Stimulated activated CD4-positive, alpha-beta T cell treated with anti-CD3 and anti-CD28 coated beads, Interleukin-4, amount 100 ng/mL, for 4 hours (primary cell): ENCODE measurements at places on chromosomes 2 and 18.
A peak's percentile ranks its signal among the peaks of the same experiment; 100 is the strongest.

DNA sequence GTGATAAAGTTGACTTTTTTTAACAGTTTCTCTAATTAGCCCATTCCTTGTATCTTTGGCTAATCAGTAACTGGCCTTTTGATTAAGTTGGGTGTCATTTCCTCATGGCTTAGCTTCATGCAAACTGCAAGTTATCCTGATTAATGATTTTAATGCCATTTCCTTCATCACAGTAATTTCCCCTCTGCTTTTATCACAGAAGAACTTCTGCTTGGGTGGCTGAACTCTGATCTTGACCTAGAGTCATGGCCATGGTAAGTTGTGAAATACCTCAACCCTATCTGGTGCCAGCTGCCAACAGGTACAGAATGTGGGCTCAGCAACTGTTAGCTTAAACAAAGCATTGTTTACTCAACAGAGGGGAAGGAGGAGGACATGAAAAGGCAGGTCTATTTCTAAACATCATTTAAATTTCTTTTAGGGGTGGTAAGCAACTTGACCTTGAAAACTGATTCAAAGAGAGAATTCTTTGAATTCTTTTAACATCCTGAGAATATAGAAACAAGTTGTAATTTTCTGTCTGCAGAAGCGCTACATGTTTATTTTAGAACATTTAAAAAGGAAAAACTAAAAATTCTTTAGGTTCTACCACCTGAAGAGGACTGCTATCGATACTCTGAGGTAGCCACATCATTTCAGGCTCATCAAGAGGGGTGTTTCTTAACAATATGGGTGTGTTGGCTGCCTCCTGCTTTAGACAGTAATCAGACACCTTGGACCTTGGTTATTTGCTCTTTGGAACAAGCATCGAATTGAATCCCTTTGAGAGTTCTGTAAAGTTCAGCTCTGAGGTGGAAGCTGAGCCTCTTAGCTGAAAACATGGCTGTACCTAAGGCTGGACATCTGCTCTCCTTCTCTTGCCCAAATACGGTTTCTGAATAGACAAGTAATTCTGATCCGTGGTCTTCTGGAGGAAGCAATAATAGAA lies 39.7 kb downstream of the ANXA4 start:
- DNase-seq: no peak

- DNase-seq: no peak
Observed at GRCh38 chr2:9258953-9259399, 52.4 kb downstream of the ASAP2 start.

DNA sequence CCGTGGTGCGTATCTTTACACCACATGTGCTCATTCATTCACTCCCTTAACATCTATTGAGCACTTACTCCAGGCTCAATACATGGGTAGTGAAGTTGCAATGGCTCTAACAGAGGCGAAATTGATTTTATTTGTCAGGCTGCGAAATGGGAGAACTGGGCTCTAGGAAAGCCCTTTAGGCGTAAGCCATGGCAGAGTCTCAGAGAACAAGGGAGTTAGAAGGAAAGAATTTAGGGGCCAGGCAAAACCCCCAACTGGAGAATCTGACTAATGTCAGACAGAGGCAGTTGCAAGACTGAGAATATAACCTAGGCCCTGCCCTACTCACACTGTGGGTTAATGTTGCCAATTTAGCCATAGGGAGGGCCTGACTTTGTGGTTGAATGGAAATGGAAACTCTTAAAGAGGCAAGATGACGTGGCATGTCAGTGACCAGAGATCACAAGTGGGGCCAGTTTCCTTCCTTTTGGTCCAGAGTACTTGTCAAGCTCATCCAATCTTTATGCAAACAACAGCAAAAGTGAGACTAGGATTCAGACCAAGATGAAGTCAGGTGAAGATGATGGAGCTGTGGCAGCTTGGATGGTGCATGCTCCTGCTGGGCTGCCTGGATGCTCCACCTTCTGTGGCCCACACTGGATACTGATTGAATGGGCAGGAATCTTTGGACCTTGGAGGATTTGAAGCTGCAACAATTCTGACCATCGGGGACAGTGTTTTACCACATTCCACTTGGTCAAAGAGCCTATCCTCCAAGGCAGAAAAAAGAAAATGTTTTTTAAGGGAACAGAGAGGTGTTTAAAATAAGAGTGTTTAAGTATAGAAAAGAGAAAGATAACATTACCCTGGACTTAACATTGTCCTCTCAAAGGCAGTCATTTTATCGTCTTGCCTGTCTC lies 92.2 kb downstream of the CAPN13 start:
- DNase-seq: no peak

GRCh38 chr2:202114795-202115194 lies 41.7 kb downstream of the KIAA2012 start:
- DNase-seq: no peak

DNA sequence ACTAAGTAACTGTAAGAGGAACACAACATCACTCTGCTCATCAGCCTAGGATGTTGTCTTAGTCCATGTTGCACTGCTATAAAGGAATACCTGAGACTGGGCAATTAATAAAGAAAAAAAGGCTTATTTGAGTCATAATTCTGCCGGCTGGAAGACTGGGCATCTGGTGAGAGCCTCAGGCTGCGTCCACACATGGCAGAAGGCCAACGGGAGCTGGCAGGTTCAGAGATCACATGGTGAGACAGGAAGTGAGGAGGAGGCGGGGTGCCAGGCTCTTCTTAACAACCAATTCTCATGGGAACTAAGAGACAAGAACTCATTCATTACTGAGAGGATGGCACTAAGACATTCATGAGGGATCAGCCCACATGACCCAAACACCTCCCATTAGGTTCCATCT lies 46.8 kb downstream of the EPG5 start:
- DNase-seq: no peak

DNA sequence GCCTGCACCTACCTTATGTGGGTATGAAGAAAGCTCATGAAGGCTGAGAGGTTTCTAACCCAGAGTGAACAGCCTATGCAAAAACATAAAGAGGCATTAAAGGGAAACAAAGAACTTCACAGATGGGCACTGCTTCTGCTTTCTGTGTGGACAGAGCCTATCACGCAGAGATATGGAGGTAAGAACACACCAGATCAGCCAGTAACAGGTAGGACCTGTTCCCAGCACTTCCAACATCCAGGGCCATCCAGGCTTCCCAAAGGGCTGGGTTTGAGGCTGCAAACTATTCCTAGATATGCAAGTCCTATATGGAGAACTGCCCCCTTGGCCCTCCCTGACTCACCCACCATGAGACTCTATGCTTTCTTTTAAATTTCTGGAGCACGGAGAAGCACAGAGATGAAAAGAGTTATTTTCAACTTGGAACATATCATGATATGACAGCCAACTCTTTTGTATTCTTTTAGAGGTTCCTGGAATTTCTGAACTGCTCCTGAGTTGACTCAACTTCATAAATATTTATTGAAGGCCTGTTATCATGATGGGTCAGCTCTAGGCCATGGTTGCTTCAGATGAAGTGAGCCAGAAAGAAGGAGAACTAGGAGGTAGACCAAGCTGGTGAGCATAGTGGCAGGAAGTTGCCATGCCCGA lies 77.4 kb upstream of the PPP1CB start:
- no peak for DNase-seq

- no peak for DNase-seq
Observed at GRCh38 chr2:164662066-164662465, 40.8 kb upstream of the GRB14 start.

DNA sequence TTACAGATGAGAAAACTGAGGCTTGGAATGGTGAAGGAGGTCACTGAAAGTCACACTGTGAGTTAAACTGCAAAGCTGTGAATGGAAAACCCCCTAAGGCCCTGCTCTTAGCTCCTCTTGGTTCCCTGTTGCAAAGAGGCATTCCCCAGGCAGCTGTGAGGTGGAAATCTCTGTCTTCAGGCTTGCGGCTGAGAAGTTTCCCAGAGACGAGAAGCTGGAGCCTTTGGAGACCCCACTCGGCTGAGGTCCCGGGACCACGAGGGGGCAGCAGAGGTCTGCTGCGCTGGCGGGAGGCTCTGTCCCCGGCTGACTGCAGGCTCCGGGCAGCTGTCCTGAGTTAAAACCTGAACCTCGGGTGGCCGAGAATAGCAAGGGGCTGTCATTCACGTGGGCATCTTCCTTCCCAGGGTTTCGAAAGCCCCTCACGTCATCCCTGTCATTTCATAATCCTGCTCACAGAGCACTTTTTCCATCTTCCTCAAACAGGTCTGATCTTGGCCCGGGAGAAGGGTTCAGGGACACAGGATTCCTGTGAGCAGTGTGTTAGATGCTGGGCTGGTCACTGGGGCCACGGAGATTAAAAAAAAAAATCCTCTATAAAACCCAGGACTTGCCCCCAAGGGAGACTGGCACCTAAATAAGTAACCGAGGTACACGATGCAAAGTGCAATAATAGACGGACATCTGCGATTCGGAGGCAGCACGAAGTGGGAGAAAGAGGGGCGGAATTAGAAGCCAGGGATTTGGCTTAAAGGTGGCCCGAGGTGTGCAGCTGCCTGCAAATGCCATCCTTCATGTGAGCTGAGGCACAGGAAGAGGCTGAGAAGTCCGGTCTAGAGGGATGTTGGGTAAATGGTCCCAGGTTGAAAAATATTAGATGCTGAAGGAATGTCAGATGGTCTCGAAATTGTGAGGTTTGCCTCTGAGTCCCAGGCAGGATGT lies 24.6 kb upstream of the ATOH8 start:
- peak; percentile 76 for DNase-seq

DNA sequence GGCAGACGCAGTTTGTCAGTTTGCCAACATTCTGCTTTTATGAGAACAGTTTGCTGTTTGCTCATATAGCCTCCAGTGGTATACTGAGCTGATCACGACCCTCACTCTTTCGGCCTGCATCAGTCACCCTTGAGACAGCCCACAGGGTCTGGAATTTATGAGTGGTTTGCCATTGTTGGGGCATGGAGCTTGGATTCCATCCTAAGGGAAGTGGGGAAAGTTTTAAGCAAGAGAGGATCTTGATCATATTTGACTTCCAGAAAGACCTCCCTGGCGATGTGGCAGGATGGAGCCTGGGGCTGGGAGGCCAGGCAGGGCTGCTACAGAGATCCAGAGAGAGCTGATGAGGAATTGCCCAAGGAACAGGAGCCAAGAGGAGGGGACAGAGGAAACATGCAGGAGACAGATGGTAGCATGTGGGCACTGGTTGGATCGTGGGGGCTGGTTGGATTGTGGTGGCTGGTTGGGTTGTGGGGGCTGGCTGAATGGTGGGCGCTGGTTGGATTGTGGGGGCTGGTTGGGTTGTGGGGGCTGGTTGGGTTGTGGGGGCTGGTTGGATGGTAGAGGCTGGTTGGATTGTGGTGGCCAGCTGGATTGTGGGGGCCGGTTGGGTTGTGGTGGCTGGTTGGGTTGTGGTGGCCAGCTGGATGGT lies 27.3 kb upstream of the GPR17 start:
- no peak for DNase-seq

GRCh38 chr2:240506406-240507059 lies 51.3 kb downstream of the ANKMY1 start:
- DNase-seq: no peak

DNA sequence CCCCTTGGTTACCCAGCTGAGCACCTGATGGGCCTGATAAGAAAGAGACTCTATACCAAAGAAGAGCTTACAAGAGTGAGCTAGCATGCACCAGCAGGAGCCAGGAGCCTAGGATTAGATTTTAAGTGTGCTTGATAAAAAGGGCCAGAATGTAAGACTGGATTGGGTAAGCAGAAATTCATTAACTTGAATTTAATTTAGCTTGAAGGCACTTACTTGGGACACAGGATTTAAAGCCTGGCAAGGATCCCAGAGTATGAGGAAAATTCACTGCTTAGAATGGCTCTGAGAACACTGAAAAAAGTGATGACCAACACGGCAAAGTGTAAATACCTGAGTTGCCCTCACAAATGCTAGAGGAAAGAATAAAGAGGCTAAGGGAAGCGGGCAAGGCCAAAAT lies 91.3 kb upstream of the RBBP8 start:
- no peak for DNase-seq

DNA sequence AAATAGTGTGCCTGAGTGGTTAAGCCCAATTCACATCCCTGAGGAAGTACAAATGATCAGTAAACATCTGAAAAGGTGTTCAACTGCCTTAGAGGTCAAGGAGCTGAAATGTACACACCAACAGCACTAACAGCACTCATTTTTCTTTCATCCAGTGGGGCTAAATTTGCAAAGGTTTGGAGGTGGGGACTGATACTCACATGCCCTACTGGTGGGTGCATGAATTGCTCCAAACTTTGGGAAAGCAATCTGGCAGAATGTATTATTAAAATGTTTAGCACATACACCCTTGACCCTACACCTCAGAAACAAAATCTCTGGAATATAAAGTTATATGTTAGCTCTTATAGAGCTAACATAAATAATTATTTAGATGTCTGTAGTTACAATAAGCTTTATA lies 19.0 kb upstream of the FAM178B start:
- no peak for DNase-seq

- DNase-seq: no peak
Observed at GRCh38 chr2:25632396-25632795, 41.0 kb downstream of the DTNB start.

DNA sequence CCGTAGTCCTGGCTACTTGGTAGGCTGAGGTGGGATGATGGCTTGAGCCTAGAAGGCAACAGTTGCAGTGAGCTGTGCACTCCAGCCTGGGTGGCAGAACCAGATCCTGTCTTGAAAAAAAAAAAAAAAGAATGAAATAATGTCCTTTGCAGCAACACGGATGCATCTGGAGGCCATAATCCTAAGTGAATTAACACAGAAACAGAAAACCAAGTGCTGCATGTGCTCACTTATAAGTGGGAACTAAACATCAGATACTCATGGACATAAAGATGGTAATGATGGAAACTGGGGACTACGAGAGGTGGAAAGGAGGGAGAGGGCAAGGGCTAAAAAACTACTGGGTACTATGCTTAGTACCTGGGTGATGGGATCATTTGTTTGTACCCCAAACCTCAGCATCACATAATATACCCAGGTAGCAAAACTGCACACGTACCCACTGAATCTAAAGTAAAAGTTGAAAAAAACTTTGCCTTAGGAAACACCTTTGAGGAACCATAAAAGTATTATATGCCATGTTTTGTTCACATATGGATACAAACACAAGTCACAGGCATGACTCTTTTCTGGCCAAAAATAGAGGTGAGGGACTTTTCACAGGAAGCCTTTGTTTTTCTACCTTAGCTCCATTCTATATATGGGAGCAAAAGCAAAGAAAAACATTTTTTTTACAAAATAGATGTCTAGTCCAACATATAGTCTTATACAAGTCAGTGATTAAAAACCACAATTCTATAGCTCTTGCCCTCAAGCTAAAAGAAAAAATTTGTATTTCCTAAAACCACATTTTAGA lies 36.6 kb downstream of the GPR155 start:
- DNase-seq: no peak
